ENCODE measurements at places on chromosomes 5 and 9.
A peak's percentile ranks its signal among the peaks of the same experiment; 100 is the strongest.

DNA sequence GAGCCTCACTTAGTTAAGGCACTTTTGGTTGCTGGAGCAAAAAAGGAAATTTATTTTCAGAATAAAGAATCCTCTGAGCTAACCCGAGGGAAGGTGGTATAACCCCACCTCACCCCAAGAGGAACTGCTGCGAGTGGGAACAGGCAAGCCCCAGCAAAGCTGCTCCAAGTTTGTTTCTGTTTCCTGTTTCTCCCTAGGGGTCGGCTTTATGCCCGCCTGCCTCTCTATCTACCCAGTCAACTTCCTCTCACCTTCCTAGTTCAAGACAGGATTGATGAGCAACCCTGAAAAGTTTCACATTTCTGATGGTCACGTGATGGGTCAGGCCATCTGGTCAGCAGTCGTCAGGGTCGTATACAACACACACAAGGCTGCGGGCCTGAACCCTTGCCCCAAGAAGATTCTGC, 31.1 kb downstream of the TRIO start:
- DNase-seq: no peak

- DNase-seq: no peak
Measured at GRCh38 chr5:132027027-132027426, 15.6 kb upstream of the ACSL6 start.

GRCh38 chr9:126069400-126069955, 257.2 kb upstream of the MVB12B start:
- no peak for DNase-seq

DNA sequence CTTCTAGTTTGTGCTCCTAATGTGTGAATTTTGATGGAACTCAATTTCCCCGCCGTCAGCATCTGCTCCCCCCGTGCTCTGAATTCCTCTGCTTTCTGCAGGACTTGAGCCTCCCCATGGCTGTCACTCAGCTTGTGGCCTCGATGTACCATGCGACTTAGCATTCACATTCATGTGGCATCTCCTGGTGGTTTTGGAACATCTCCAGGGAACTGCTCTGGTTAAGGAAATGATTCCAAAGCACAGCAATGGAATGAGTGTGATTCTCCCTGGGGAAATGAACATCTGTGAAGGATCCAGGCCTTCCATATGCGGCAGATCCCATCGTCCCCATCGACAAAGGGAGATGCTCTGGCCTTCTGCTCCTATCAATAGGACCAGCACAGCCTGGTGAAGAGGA, 119.0 kb downstream of the ENTREP1 start:
- no peak for DNase-seq

GRCh38 chr9:77457916-77458592, 190.1 kb downstream of the GNA14 start:
- peak; percentile 58 for DNase-seq

- peak; percentile 22 for DNase-seq
Measured at GRCh38 chr9:16530669-16531642, 339.5 kb downstream of the BNC2 start.

GRCh38 chr5:143126174-143127019, 277.1 kb downstream of the NR3C1 start:
- no peak for DNase-seq

DNA sequence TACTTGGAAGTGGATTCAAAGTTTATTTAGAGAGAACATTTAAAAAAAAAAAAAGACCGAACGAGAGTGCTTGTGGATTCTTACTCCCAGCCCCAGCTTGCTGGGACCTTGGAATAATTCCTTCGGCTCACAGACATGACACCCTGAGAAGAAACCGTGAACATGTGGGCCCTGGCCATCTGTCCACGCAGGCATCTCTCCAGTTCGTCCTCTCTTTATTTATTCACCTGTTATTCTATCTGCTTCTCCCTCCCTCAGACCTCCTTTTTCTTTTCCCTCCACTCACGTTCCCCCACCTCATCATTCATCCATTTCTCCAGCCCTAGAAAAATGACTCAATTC, 93.7 kb upstream of the PHYKPL start:
- no peak for DNase-seq

DNA sequence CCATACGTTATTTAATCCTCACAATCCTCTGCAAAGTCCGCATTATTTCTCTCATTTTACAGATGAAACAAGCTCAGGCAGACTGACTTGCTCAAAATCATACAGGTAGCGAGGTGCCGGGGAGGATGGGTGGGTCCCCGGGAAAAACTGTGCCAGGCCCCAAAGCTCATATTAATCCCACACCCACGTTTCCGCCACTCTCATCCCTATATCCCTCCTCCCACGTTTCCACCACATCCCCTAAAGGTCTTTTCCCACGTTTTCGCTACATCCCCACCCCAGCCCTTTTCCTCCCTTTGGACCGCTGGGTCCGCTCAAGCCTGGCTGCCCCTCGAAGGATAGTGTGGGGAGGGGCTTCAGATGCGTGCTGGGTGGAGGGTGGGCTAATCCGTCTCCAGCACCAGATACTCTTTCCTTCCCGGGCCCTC, 434 bp upstream of the FSD1L start:
- DNase-seq: no peak

GRCh38 chr9:137807721-137808703, 69.6 kb upstream of the CACNA1B start:
- DNase-seq: no peak

GRCh38 chr5:142426129-142427014, 101.6 kb upstream of the SPRY4 start:
- DNase-seq: no peak

GRCh38 chr5:2333291-2333690, 418.2 kb downstream of the IRX2 start:
- DNase-seq: no peak

GRCh38 chr5:177040814-177041420, 18.4 kb downstream of the ZNF346 start:
- no peak for DNase-seq

- no peak for DNase-seq
Measured at GRCh38 chr5:172444110-172444510, 10.2 kb downstream of the SH3PXD2B start.

DNA sequence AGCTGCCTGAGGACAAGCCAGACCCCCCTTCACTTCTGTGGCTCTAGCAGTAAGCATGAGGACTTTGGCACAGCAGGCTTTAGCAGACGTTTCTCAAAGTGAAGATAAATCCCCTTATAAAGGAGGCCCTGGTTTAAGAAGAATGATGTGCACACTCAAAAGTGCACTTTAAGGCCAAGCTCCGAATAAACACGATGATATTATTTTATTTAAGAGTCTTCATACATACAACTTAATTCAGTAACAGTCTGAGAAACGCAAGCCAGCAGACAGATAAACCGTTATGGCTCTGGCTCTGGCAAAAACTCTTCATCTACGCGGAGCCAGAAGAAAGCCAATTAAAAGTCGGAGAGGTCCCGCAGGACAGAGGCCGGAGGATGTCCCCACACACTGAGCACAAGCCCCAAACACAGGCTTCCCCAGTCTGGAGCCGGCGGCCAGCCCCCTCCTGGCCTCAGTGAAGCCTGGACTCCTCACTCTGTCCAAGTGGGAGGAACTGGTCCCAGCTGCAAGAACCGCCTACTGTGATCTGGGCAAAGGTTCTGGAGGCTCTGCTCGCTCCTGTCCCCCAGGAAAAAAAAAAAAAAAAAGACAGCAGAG, 44.6 kb downstream of the ADAMTS2 start:
- DNase-seq: no peak

GRCh38 chr9:71037521-71037920, 83.9 kb downstream of the TRPM3 start:
- DNase-seq: no peak

- DNase-seq: no peak
Measured at GRCh38 chr5:2698581-2698980, 52.9 kb downstream of the IRX2 start.

GRCh38 chr5:75509546-75509945, 1.9 kb downstream of the CERT1 start:
- no peak for DNase-seq

DNA sequence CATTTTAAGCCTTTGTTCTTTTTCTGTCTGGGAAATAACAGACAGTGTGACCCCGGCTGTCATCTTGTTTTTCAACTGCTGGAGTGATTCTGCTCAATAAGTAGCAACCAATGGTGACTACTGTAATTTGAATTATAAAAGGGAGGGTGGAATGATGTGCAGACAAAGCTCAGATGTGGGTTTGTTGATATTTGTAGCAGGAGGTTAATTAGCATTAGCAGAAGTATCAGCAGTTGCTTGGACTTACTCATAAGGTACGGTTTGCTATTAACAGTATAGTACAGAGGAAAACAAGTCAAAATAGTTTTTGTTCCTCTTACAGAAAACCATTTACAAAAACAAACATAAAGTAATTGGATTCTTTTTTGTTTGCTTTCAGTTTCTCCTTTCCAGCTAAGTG, 140.4 kb downstream of the TUSC1 start:
- no peak for DNase-seq

DNA sequence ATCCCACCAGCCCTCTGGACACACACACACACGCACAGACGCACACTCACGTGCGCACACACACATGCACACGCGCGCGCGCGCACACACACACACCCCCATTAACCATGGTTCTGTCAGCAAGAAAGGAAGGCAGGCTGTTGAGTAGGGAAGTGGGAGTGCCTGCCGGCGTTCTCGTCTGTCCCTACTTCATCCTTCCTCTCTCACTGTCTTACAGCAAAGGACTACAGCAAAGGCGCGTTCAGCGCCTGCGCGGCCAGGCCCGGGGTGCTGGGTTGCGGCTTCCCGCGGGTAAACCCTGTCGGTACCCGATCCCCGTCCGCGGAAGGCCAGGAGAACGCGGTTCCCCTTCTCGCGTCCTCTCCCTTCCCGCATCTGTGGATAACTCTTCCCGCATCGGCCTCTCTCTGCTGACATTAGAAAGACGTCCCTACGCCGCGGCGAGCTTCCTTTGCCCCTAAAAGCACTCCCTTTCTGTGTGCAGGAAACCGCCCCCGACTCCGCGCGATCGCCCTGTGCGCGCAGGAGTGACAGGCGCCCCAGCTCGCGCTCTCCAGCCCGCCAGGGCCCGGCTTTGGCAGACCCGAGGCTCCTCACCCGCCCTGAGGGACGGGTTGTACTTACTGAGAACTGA, 219.2 kb downstream of the AGTPBP1 start:
- no peak for DNase-seq

- no peak for DNase-seq
Measured at GRCh38 chr5:143055596-143056338, 285.6 kb downstream of the ARHGAP26 start.

DNA sequence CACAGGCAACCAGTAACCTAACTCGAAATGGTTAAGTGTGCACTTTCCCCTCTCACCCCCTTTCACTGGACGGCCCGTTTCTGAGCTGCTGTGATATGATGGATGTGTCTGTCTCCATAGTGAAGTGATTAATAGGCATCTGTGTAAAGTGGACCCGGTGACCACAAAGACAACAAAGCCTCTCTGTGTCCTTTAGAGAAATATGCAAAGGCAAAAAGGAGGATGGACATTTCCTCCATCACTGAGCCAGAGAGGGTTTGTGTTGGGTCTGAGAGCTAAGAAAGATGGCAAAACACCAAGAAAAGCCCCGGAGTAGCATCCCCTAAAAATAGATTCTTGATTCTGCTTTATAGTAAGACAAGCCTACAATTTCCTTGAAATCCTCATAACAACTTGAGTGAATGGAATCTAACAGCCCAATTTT, 120.6 kb downstream of the SEMA6A start:
- DNase-seq: no peak

GRCh38 chr5:145951071-145951470, 14.7 kb downstream of the SH3RF2 start:
- DNase-seq: no peak

- no peak for DNase-seq
Measured at GRCh38 chr5:178328826-178329730, 96.5 kb upstream of the PHYKPL start.
